Common myeloid progenitor, CD34-positive (primary cell): ENCODE measurements at places on chromosomes 4 and X.
A peak's percentile ranks its signal among the peaks of the same experiment; 100 is the strongest.

GRCh38 chr4:146291313-146291712 is 77.0 kb downstream of the REELD1 start:
- DNase-seq = no peak

- peak; percentile 31 for DNase-seq
Measured at GRCh38 chrX:21838937-21839333, 482 bp upstream of the MBTPS2 start.

GRCh38 chr4:153409924-153410501 is 56.1 kb upstream of the TMEM131L start:
- DNase-seq = peak; percentile 22

DNA sequence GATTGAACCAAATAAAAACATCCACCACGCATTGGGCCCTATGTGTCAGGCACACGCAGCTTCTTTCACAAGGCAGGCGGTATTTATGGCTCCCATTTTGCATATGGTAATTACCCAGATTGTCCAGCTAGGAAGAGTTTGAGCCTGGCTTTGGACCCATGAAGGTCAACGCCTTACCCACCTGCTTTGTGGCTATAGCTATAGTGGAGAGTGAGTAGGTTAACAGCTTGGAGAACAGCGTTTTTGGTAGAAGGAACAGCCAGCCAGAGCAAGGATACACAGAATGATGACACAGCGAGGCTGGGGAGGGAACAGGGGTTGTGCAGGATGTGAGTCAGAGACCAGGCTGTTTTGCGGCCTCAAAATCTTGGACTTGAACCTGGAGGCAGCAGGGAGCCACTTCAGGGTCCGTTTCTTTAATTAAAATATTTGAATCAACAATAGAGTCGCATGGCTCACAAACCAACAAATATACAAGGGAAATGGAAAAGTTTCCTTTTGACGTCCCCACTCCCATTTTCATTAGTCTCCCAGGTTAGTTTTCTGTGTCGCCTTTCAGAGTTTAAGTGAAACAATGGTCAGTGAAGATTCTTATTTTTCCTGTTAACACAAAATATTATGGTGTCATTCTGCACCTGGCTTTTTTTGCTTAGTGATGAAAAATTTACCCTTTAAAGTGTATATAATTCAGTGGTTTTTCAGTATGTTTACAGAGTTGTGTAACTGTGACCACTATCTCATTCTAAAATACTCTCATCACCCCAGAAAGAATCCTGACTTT is 118.2 kb upstream of the STX18 start:
- peak; percentile 5 for DNase-seq

GRCh38 chr4:167290678-167291077 is 56.4 kb upstream of the SPOCK3 start:
- peak; percentile 61 for DNase-seq

GRCh38 chr4:7357323-7357722 is 77.4 kb downstream of the PSAPL1 start:
- DNase-seq = no peak

DNA sequence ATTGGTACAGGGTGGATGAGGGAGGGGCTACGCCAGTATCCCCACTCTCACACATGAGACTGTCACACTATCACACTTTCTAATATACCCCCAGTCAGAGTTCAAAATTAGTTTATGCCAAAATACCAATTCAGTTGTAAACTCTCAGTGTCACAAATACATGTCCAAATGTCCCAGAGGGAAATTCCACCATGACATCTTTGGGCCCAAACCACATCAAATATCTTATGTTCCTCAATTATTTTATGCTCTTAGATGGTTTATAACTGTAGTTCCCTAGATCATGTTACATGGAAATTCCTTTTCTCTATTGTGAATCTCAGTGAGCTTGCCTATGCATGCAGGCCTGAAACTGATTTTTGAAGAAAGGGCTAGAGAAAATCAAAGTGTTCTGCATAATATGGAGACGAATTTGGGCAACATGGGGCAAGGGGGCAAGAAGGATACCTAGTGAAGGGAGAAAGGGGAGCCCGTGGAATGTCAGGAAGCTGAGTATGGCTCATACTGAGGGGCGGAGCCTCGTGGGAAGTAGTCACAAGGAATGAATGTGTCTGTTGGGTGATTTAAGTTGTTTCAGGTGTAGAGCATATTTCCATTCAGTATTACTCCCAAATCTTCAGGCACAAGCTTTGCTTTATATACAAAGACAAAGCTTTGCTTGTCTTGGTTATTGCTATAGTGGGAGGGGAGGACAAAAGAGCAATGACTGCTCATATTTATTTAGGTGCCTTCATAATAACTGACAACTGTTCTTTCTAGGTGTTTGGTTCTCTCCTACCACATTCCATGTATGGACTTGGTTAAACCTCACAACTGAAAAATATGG is 40.8 kb downstream of the CLNK start:
- DNase-seq = peak; percentile 30

- peak; percentile 3 for DNase-seq
Measured at GRCh38 chr4:57303012-57303751, 193.0 kb upstream of the IGFBP7 start.

DNA sequence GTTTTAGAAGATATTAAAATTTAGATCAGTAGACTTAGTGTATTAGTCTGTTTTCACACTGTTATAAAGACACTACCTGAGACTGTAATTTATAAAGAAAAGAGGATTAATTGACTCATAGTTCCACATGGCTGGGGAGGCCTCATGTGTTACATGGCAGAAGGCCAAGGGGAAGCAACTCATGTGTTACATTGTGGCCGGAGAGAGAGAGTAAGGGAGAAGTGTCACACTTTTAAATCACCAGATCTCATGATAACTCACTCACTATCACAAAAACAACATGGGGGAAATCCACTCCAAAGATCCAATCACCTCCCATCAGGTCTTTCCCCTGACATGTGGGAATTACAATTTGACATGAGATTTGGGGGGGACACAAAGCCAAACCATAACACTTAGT is 1159.7 kb upstream of the PCDH7 start:
- peak; percentile 42 for DNase-seq

- no peak for DNase-seq
Measured at GRCh38 chr4:36111172-36111571, 133.1 kb downstream of the ARAP2 start.

GRCh38 chr4:95694411-95694810 is 145.5 kb upstream of the PDHA2 start:
- DNase-seq = no peak

- DNase-seq = no peak
Measured at GRCh38 chrX:34873500-34874225, 68.9 kb upstream of the FAM47B start.

DNA sequence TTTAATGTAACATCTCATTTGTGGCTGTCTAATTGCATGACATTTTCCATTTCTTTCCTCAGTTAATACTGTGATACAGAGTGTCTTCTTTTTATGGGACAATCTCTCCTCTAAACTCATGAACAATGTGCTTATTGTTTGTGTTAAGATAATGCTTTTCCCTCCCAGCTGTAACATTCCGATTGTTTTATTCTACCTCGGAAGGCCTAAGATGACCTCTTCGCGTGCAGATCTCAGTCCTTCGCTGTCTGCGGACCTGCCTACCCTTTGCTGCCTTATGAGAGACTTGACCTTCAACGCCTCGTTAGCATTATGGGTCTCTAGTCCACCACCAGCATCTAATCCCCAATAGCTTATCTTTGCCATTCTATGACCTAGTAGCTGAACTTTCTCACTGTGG is 29.8 kb upstream of the ZFP42 start:
- no peak for DNase-seq

- no peak for DNase-seq
Measured at GRCh38 chr4:15131551-15131950, 129.3 kb downstream of the CPEB2 start.

DNA sequence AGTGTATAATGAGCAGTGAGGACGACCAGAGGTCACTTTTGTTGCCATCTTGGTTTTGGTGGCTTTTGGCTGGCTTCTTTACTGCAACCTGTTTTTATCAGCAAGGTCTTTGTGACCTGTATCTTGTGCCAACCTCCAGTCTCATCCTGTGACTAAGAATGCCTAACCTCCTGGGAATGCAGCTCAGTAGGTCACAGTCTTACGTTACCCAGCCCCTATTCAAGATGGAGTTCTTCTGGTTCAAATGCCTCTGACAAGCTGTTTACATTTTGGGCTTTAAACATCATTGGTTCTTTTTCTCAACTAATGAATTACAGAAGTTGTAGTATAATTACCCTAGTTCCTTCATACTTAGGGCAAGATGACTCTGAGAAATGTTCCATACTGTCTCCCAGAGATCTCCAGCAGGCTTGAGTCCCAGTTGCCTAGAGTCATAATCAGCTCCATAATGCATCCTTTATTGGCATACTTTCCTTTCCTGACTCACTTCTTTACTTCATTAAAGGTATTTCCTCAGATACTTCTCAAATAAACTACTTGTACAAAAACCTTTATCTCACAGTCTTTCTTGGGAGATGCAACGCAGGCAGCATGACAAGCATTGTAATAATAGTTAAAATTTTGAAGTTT is 136.5 kb downstream of the KDM6A start:
- no peak for DNase-seq

GRCh38 chr4:23763559-23763958 is 126.3 kb downstream of the PPARGC1A start:
- no peak for DNase-seq

DNA sequence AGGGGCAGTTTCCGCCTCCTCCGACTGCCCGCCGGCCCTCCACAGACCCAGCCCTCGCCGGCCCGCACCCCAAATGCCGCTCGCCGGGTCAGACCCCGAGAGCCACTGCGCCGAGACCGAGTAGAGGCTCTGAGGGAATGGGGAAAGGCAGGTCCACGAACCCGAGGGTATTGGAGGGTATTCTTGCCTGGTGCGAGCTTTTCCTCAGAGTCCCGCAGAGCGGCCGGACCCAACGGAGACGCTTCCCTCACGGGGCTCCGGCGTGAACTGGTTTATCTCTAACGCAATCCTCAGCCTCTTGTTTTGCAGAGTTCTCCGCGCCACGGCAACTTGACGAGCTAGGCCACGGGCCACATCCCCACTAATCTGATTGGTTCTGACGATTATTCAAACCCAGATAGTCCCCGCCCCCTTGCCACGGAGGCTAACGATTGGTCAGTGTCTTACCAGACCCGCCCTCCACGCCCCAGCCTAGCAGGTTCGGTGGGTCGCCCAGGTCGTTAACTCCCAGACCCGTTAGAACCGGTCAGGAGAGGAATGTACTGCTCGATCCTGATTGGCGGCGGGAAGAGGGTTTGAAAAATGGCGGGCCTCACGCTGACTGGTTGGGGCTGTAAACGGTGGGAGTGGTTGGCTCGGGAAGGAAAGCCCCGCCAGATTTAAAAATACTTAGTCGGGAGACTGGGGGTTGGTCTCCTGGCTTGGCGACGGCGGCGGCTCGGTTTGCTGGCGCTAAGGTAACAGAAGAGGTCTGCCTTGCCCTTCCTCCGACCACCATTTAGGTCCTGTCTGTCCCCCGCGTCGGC is at the start of gene HMGB2:
Gene HMGB2, minus strand, starts transcription at position 274 of the 806 bp plus-strand sequence. CDS start 709 bp downstream, outside the sequence.
- DNase-seq = peak; percentile 100

DNA sequence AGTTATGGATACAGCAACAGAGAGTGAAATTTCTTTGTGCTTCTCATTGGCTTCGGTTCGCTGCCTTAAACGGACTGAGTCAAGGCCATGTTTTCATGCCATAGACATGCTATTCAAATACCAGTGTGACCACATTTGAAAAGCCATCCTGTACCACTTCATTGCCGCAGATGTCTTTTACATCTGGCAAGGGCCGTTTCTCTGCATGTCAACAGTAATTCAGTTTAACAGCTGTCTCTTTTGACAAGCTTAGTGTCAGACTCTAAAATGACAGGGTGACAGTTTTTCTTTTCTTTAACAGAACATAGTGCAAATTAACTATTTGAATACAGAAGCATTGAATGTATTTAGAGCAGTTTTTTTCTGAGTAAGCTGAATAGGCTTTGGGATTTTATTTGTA is 362.2 kb upstream of the POU3F4 start:
- DNase-seq = no peak

DNA sequence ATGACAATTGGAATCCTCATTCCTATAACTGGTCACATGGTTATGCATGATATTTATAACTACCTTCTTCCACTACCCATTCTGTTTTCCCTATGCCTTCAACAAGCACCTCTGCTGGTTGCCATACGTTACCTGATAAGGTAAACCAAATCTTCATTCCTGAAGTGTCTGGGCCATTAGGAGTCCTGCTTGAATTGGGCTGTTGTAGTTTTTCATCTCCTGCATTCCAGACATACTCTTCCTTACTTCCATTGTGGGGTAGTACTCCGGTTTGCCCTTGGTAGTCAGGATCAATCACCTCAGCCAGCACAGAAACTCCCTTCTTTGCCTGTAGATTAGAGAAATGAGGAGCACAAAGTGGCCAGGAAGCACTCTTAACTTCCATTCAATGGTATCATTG is 109.1 kb upstream of the LANCL3 start:
- DNase-seq = no peak

DNA sequence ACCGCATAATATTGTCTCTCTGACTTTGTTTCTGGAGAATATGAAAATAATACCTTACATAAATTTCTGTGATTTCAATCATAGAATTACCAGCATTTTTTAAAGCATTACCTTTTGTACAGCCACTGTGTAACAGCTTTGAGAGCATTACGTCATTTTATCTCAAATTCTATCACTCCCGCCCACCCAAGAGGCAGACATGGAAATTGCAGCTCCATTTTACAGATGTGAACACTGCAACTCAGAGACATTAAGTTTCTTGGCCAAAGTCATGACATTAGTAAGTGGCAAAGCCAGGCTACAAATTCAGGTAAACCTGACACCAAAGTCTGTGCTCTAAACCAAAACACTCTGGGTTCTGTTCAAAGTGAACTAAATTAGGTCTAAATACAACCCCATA is 33.6 kb upstream of the KDR start:
- DNase-seq = no peak

- no peak for DNase-seq
Measured at GRCh38 chr4:5133201-5133600, 81.9 kb downstream of the STK32B start.

GRCh38 chrX:97267396-97268181 is 383.9 kb downstream of the RPA4 start:
- no peak for DNase-seq

GRCh38 chr4:122536001-122536400 is 79.5 kb upstream of the IL2 start:
- DNase-seq = no peak

DNA sequence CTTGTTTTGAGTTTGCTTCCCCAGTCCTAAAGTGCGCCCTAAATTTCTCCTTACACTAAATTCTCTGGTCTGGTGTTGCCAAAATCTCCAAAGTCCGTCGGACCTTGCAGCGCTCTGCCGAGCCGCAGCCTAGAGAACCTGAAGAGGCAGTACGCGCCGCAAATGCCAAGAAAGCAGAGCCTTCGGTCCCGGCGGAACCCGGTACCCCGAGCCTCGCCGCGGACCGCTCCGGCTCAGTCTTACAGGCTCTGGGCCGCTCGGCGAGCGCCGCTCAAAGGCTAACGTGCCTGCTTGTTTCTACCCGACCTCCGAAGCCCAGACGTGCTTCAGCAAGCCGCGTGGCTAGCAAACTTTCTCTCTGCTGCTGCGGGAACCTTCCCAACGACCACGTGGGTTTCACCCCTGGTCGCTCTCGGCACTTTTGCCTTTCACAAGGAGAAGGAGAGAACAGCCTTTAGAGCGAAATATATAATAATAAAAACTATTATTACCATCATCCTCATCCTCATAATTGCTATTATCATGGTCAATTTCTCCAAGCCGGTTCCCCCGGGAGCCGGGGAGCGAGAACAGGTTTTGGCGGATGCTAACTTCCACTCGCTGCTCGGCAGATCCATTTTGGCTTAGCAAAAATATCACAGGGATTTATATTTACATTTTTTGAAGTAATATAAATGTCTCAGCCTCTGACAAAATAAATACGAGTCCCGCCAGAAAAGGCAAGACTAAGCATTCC is 2.2 kb upstream of the HTR2C start:
- DNase-seq = peak; percentile 35
